ENCODE measurements at places on chromosomes 11 and 22. TPM values are rescaled to one million over a fixed set of nuclear protein-coding genes. Genes with fewer than 3 reads are reported as not detected.
A peak's percentile ranks its signal among the peaks of the same experiment; 100 is the strongest.

DNA sequence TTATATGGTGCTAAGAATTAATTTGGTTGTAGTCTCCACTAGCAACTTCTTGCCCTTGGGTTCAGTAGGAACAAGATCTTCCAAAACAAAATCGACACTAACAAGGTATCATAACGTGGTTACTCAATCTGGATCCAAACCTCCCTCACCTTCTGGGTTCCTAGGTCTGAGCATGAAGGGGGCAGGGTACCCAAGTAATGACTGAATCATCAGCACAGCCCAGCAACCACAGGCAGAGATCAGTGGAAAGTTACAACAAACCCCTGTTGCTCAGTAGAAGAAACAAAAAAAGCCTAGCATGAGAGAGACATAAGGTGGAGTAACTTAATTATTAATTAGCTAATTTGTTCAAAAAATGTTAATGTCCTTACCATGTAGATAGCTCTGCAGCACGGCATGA lies 221.4 kb downstream of the BLID start:
- peak; percentile 30 for DNase-seq

DNA sequence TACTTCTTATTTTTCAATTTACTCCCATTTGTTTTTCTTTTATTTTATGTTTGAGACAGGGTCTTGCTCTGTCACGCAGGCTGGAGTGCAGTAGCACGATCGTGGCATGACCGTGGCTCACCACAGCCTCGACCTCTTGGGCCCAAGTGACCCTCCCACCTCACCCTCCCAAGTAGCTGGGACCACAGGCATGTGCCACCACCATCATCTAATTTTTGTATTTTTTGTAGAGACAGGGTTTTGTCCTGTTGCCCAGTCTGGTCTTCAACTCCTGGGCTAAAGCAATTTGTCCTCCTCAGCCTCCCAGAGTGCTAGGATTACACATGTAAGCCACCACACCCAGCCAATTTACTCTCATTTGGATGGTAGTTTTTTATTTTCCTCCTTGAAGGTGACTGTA lies 679.3 kb upstream of the CCDC179 start:
- no peak for DNase-seq

- peak; percentile 76 for DNase-seq
These were observed 71.6 kb downstream of the C11orf58 start for GRCh38 chr11:16809886-16810668.

DNA sequence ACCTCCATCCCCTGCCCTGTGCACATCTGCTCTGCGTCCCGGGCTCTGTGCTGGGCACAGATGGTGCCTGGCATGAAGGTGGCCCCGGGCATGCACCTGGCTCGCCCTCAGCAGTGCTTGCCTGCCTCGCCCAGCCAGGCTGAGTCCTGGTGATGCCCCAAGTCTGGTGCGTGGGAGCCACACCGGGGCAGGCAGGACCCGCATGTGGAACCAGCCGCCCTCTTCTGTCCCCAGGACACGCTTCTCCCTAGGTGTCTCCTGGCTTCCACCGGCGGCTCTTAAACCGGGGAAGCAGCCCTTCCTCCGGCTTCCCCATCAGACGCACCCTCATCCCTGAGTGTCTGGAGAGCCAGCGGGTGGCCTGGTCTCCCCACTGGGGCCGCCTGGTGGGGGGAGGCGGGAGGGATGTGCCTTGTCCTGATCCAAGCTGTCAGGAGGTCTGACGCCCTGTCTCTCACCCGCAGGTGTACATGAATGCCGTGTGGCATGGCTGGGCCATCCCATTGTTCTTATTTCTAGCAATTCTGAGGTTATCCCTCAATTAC lies 45.0 kb downstream of the GRAMD4 start:
- no peak for DNase-seq

DNA sequence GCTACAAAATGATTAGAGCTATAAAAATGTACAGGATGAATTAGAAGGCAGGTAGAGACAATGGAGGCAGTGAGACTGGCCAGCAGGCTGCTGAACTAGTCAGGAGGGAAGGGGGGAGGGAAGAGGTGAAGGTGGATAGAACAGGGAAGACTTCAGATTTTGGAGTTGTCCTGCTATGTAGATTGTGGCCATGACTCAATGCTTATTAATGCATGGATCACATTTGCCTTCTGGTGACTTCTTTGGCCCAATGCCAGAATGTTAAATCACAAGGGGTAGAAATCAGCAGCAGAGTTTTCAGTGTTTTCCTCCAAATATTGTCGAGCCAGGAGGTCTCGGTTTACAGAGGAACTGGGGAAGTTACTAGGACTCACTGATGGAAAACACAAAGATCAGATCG lies 346.6 kb downstream of the AASDHPPT start:
- DNase-seq, result peak; percentile 71

GRCh38 chr11:106286881-106287504 lies 209.5 kb downstream of the AASDHPPT start:
- no peak for DNase-seq

- DNase-seq, result no peak
These were observed 137.9 kb downstream of the CTTN start for GRCh38 chr11:70536051-70536877.

GRCh38 chr22:44112191-44112590 lies 68.5 kb upstream of the PARVG start:
- DNase-seq, result no peak

DNA sequence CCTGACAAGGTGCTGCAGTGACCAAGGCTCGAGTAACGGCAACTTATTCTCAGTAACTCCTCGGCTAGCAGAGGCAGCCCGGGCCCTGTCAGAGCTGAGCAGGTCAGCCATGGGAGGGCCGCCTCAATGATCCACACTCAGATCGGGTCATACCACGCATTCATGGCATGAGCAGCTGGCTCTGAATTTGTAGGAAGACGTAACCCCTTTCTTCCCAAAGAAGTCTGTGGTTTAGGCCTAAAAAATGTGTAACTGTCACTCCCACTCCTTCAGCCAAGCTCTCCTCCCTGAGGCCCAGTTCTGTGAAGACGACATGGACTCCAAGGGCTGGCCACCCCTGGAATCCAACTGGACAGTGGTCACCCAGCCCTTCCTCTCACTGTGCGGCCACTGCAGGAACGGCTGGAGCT lies 30.0 kb downstream of the PPP2R1B start:
- peak; percentile 41 for DNase-seq

DNA sequence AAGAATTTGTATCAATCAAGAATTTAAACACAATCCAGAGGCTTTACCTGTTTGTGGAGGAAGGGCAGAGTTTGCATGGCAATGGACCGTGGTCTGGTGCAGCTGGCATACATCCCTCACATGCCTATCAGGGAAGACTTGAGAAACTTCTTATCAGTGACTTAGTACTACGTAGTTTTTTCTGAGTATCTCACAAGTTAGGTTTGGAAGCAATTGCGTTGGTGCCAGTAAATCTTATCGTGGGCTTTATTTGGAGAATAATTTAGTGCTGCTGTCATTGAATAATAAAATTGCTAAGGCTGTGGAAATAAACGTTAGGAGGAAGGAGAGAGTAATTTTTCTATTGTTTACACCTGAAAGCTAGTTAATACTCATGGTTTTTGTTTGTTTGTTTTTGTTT lies 72.3 kb downstream of the PRMT3 start:
- no peak for DNase-seq

DNA sequence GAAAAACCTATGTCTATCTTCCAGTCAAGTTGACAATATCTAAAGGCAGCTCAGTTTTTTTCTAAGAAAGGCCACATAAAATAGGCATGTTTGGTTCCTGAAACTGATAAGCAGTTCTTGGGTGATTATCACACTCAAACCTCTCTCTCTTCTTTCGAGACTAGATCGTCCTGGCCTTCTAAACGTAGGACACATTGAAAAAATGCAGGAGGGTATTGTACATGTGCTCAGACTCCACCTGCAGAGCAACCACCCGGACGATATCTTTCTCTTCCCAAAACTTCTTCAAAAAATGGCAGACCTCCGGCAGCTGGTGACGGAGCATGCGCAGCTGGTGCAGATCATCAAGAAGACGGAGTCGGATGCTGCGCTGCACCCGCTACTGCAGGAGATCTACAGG lies 15.1 kb downstream of the CDPF1 start:
- DNase-seq, result no peak

DNA sequence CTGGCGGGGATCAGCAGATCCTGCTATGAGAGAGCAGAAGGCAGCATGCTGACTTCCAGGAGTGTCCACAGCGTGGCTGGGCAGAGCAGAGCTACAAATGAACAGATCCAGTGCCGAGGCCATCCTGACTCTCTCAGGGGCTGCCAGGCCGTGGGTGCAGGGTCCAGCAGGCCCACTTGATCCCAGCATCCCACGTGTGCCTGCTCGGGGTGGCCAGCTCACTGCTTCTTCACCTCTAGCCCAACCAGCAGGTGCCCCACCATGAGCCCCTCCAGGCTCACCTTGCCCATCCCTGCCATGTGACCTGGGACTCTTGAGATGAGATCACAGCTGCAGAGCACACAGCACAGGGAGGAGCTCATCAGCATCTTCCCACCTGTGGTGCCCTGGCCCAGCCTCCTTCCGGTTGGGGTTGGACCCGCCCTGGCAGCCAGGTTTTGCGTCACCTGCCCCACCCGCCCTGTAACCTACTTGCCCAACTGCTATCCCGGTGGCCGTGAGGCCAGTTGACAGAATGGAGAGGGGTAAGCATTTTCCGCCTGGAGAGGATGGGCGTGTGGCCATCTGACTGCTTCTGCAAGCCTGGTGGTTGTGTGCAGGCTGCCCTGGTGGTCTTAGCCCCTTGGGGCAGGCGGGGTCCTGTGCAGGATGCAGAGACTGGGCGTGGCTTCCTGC lies 11.0 kb downstream of the TANGO2 start:
- no peak for DNase-seq

GRCh38 chr11:28965819-28966218 lies 857.6 kb downstream of the METTL15 start:
- DNase-seq, result no peak

GRCh38 chr22:48566741-48567140 lies 1260.9 kb downstream of the BRD1 start:
- peak; percentile 43 for DNase-seq

DNA sequence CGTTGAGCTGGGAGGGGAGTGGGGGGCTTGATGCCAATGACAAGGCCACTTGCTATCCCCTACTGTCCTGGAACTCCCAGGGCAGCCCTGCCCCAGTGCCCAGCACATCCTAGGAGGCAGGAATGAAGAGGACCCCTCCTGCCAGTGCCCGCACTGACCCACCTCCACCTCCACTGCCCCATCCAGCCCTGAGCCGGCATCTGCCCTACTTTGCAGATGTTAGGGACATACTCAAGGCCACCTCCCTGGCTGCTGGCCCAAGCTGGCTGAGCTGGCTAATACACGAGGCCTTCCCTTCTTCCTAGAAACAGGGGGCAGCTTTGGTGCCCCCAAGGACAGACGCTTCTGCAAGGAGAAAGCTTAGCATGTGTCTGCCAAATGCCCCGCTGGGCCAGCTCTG lies 10.8 kb downstream of the DHCR7 start:
- no peak for DNase-seq

DNA sequence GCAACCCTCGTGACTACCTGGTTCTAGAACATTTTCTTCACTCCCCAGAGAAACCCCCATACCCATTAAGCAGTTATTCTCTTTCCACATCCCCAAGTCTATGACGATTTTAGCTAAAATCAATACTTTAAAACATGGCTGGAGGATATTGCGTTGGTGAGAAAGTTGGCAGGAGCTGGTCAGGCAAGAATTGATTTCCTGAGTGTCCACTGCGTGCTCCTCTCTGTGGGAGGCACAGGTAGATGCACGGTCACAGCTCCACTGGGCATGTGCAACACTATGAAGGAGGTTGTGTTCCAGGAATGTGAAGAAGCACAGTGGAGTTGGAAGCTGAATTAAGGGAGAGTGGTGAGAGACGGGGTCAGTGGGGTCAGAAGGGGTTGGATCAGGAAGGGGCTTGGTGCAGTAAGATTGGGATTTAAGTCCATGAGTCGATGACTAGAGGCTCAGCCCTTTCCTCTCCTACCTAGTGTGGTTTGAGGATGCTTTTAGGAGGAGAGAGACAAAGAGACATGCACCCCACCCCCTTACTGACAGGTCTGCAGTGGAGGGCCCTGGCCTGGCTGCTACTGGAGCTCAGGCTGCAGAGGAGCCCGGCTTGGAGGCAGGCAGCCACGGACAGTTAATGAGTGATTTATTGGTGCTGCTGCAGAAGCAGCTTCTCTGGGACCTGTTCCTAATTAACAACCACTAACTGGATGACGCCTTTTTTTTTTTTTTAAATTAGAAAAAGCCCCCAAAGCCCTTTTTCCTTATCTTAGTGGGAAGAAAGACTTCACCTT lies 395.6 kb downstream of the TENM4 start:
- no peak for DNase-seq

GRCh38 chr11:71335371-71335770 lies 83.0 kb upstream of the SHANK2 start:
- no peak for DNase-seq

GRCh38 chr11:78351979-78352841 lies 65.4 kb downstream of the GAB2 start:
- DNase-seq, result peak; percentile 7

- DNase-seq, result no peak
These were observed 13.3 kb downstream of the PARVA start for GRCh38 chr11:12390687-12391110.

DNA sequence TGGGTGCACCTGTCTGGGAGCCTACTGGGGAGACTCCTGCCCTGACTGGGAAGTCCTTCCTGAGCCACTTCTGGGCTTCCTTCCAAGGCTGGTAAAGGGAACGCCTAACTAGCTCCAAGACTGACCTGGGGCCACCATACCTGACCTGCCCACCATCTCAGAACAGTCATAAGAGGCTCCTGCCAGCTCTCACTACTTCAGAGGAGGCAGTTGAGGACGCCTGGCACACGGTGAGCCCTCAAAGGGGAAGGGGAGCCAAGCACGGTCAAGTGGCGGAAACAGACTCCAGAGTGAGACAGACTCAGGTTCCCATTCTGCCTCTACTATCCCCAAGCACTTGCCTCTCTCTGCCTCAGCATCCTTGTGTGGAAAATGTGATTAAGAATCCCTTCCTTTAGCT lies 7.6 kb downstream of the MCAT start:
- no peak for DNase-seq

- DNase-seq, result peak; percentile 39
These were observed 345.4 kb upstream of the KIRREL3 start for GRCh38 chr11:127345819-127346459.

- peak; percentile 57 for DNase-seq
These were observed 744 bp downstream of the PACSIN3 start for GRCh38 chr11:47185305-47186075.

The CELSR1 gene
- 2.9 TPM for total RNA-seq

The FBLN1 gene
- 10.0 TPM for total RNA-seq

The SLC1A2 gene
- 0.03 TPM for total RNA-seq

The OR10D3 gene
- total RNA-seq, result not detected

The RIMBP3C gene
- total RNA-seq, result not detected

The MUC15 gene
- total RNA-seq, result 0.36 TPM

Measured in Daoy (cell line).